ENCODE measurements at places on chromosomes 5 and 9.

- no peak for DNase-seq
Observed at GRCh38 chr5:97297063-97297703, 114.1 kb upstream of the RIOK2 start.

DNA sequence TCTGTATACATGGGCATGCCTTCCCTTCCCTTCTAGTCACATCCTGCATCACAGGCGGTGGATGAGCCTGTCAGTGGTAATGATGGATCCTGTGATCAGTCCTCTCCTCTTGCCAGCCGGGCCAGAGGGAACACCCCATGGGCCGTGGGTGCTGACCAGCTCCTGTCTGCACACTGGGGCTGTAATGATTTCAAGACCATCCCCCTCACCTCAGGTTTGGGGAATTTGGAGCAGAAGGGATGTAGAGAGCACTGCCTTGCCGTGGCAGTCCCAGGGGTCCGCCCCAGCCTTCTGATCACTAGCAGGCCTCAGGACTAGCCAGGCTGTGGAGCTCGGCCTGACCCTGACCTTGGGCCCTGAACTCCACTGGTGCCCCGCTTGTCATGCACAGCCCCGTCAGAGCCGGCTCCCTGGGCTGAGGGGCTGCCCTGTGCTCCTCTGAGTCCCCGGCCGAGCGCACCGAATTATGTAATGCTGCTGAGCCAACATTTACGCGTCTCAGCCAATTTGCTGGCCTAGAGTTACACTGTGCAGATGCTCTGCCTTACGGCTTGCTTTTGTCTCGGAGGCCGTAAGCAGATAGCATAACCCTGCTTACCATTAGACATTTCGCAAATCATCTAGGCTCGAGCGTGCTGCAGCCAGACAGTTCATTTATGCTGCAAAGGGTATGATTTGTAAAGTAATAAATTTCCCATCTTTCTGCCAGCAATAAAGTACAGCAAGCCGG is 155.3 kb downstream of the MACROH2A1 start:
- no peak for DNase-seq

GRCh38 chr5:27315363-27316270 is 277.2 kb upstream of the CDH9 start:
- no peak for DNase-seq

DNA sequence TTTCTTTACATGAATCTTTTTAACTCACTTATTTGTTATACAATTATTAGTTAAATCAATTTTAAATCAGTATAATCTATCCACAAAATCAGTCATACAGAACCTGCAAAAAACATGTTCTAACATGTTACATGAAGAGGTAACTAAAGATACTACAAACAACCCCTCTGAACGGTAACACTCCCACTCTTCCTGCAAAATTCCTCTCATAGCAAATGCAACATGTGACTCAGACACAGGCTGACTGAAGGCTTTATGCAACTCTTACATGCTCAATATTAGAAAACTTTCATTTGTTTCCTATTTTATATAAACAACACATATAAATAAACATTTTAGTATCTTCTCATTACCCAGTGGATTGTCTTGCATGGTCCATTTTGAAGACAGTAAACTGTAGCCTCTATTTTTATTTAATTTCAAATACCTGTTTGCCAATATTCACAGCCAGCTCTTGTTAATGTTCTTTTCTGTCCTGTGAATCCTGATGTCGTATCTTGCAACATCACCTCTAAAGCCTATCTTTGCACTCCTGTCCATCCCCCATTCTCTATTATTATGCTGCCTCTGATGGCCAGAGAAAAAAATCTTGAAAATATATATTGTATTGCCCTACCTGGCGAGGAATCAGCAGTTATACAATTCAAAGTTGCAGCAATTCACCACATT is 100.5 kb upstream of the CCDC152 start:
- no peak for DNase-seq

- DNase-seq, result no peak
Observed at GRCh38 chr5:164361986-164362385, 856.6 kb downstream of the MAT2B start.

- DNase-seq, result no peak
Observed at GRCh38 chr5:154351566-154351965, 94.2 kb upstream of the SAP30L start.

DNA sequence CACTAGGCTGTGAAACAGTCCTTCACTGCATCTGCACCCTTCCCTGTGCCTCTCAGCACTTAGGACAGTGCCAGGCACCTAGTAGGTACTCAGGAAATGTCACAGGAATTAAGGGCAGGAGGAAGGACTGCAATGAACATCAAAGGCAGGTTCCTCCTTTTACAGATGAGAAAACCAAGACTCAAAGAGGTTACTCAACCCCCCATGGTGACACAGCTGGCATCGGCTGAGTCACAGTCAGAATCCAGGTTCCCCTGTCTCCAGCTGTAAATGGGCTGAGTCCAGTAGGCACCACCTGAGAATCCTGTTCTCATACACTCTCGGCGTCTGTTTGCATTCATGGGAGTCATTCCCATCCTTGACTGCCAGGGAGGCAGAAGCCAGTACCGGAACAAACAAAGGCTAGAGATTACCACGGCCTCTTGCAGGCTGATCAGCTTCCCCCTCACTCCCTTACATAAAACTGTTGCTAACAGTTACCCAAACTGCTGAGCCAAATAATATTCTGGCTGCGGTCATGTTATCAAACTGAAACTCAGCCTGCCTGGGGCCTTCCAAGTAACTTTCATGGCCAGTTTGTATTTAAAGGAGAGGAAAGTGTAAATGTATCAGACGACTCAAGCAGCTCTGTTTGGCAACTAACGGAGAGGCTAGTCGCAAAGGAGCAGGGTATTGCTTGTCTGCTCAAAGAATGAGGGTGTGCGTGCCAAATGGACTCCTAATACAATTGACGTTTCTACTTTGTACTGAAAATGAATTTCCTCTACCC is 201.7 kb downstream of the PAPPA start:
- no peak for DNase-seq

DNA sequence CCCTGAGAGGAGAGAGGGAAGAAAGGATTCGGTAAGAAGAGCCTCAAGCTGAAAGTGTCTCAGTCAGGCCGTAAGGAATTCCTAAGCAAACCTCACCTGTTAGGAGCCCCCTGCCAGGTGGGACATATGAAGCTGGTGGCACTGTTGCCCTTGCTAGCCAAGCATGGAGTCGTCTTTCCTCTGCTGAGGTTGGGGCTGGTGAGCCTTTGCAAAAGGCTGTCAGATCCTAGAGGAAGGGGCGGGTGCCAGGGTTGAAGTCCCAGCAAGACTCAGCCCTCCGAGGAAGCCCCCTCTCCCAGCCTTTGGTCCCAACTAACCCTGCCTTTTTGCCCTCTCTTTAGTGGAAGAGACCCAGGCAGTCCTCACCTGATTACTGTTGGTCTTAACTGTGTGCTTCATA is 5.5 kb upstream of the SMIM32 start:
- no peak for DNase-seq

DNA sequence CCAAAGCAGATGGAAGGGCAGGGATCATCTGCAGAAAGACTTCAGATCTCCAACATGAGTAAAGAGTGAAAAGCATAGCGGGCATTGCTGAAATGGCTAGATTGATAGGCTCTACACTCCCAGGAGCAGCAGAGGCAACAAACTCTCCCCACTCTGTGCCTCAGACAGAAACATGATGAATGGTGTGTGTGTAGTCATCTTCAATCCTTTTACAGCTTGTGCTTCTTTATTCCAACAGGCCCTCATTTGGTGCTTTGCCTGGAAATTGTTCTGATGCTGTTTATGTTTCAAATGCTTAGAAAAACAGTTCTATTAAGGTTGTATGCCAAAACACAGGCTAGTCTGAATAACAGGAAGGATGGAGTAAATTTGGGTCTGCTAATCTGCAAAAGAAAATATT is 176.2 kb downstream of the DMRTA1 start:
- no peak for DNase-seq

DNA sequence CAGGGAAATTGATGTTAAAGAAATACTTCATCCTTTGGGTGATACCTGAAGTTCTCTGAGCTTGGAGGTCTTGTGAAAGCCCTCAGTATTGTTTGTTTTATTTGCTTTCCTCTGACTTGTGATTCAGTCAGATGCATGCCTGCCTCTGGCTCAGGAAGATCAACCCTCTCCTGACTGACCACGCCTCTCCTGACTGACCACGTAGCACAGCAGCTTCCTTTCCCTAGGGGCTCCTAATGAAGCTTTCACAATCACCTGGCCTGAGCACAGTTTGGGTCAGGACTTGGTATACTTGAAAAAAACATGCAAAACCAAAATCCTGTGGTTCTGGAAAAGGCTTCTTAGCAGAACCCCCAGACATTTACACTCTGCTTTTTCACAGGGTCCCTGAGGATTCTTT is 3.8 kb downstream of the TGFBI start:
- no peak for DNase-seq

- no peak for DNase-seq
Observed at GRCh38 chr9:137984520-137985257, 107.1 kb downstream of the CACNA1B start.

DNA sequence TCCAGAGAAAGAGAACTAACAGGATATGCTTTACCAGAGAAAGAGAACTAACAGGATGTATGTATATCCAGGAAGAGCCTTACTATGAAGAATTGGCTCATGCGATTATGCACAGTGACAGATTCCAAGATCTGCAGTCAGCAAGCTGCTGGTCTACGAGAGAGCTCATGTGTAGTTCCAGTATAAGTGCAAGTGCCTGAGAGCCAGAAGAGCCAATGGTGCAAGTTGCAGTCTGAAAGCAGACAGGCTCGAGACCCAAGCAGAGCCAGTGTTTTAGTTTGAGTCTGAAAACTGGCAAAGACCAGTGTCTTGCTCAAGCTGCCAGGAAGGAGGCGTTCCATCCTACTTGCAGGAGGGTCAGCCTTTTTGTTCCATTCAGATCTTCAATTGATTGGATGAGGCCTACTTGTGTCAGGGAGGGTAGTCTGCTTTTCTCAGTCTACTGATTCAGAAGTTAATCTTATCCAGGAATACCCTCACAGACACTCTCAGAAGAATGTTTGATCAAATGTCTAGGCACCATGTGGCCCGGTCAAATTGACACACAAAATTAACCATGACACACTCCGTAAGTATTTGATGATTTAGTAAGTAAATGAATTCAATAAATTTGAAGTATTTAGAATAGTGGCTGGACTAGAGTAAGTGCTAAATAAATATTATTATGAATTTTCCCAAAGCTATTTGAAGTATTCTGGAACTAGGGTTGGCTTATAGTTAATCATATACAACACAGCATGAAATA is 372.1 kb upstream of the SGCD start:
- DNase-seq, result no peak

DNA sequence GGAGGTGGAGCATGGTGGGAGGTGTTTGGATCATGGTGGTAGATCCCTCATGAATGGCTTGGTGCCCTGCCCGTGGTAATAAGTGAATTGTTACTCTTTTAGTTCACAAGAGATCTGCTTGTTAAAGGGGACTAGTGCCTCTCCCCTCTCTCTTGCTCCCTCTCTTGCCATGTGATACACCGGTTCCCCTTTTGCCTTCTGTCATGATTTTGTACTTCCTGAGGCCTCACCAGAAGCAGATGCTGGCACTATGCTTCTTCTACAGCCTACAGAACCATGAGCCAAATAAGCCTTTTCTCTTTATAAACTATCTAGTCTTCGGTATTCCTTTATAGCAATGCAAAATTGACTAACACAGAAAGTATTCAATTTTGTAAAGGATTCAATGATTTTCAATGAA is 817.1 kb downstream of the TLR4 start:
- DNase-seq, result no peak

DNA sequence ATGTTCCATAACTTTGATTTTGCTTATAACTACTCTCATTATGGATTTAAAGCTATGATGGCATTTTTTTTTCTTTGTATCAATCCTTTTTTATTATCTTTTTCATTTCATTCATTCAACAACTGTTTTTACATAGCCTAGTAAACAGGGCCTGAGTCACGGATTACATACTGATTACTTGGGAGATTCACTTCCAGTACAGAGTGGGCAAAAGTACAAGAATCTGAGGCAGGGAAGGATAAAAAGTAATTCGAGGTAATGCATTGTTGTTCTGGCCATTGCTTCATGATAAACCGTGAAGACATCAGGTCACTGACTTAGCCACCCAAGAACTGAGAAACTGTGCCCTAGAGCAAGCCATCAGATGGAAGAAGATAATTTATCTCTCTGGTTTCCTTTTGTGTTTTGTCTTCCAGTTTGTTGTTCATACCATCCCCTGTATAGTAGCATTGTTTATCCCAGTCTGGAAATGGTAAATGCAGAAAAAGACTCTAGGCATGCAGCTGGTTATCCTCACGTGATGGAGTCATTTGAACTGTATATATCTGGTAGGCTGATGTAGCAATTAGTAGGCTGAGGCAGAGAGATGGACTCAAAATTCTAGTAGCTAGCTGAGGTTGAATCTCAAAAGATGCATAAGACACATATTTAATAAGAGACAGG is 145.6 kb downstream of the CNTLN start:
- DNase-seq, result no peak

DNA sequence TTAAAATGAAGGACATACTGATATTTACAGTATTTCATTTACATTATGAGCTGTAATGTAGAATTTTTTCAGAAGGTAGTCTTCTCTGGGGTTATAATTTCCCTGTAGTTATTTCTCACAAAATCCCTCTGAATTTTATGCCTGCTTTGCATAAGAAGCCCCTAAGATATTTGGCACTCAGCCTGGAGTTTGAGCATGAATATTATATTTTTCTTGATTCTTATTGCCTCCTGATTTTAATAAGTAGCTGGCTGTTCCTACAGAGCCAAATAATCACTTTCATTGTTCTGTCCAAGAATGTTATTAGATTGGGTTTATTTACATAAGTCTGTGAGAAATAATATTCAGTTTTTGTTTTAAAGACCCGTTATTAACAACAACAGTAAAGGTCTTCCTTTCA is 195.0 kb downstream of the FER start:
- no peak for DNase-seq

DNA sequence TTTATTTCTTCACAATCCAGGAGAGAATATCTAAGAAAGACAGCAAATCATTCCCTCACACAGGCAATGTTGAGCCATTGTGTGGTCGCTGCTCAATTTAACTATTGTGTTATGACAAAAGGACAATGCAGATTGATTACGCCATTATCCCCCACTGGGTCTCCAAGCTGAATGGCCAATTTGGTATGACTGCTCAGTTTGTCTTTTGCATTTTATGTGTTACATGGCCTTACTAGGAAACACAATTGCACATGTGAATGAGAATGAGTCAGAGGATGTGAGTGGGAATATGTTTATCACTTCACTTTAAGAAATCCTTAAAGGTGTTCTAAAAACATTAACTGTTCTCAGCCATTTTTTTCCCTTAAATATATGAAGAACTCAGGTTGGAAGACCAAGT is 108.3 kb downstream of the FAM174A start:
- DNase-seq, result no peak

DNA sequence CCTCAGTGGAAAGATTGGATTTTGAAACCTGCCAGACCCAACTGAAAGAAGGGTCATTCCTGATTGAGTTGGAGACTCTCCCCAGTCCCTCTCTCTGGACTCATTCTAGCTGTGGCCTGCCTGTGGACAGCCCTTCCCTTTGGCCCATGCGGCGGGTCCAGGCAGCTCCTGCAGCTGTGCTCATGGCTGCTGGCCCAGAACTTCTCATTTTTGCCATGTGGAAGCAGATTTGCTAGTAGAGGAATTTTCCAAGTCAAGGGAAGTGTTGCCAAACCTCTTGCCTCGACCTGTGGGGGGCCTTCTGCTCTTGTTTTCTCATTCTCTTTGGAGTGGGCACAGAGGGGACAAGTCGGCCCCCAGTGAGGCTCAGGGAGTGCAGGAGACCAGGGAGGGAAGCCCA is 89.2 kb downstream of the ANKRD33B start:
- DNase-seq, result no peak

All from stimulated activated CD8-positive, alpha-beta memory T cell treated with anti-CD3 and anti-CD28 coated beads, Interleukin-12 subunit alpha, Interleukin-12 subunit beta, amount 100 ng/mL, for 4 hours (primary cell).